ENCODE measurements at places on chromosomes 11 and 22.

DNA sequence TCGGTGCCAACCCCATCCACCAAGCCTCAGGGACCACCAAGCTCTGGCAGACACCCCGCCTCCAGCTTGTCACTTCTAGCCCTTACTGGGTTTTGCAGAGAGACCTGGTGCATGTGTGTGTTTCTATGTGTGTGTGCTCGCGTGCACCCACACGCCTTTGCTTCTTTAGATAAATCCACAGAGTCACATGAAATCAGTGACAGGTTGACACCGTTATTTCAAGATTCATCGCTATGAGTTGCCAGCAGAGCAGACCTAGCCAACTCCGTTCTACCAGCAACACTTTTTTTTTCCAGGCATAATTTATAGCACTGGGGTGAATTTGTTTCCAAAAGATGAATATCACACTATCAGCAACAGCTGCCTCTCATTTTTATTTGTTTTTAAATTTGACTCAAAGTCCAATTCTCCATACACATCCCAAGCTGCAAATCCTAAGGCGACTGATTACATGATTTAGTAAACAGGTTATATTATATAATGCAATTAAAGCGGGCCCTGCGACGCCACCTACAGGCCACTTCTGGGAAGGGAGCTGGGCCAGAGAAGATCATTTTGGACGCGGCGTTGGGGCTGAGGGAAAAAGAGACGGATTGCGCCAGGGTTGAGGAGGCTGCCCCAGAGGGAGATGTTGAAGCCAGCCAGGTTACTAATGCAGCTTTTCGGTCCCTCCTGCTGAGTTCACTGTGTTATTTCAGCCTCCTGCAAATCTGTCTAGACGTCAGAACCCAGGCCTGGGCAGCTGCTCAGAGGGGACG is 150.5 kb downstream of the FEZ1 start:
- DNase-seq, result peak; percentile 11

GRCh38 chr11:8964324-8965320 is at the start of gene TMEM9B:
Gene TMEM9B, minus strand, starts transcription at chr11:8964442. Its CDS starts 129 bp downstream, at chr11:8964313.
- peak; percentile 84 for DNase-seq

DNA sequence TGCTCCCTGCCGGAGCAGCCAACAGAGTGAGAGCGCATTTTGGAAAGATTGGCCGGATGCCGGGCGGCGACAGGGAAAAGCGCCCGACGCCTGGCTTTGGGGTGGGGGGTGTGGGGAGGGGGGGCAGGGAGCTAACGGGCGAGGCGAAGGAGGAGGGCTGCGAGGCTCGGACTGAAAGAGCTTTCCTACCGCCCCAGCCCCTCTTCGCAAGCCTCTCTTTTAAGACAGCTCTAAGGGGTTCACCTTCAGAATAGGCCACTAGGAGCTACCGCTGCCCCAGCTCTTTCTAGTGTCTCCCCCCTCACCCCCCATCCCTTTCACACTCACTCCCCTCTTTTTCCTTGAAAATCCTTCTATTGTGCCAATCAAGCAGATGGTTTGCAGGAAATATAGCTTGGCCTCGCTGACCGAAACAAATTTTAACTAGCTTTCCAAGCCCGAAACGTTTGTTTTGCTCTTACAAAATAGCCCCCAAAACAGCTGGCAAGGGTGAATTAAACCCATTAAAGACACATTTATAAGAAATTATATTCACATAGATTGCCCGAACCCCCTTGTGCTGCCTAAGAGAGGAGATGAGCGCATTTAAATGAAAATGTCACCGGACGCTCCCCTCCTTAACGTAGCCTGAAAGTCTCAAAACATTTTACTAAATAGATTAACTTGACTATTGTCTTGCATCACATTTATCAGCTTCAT is 3.7 kb upstream of the DBX1 start:
- no peak for DNase-seq

- no peak for DNase-seq
Measured at GRCh38 chr11:127994736-127995135, 592.6 kb downstream of the ETS1 start.

GRCh38 chr11:113926273-113927197 is 21.9 kb downstream of the HTR3B start:
- no peak for DNase-seq

DNA sequence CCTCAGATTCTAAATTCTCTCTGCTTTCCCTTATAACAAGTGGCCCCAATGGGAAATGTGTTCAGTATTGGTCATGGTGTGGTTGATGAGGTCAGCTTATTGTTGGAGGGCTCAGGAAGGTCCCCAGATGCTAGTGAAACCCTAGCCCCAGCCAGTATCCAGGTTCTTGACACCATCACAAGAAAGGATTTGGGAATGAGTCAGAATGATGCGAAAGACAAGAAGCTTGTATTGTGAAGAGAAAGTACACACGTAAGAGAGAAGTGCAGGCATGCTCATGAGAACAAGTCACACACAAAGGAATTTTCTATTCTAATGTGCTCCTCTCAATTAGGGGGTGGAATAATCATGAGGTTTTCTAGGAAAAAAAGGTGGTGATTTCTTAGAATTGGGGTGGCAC is 34.9 kb upstream of the TRPC6 start:
- DNase-seq, result no peak
